ENCODE measurements at places on chromosomes 2 and 18. TPM values are rescaled to one million over a fixed set of nuclear protein-coding genes. Genes with fewer than 3 reads are reported as not detected.

DNA sequence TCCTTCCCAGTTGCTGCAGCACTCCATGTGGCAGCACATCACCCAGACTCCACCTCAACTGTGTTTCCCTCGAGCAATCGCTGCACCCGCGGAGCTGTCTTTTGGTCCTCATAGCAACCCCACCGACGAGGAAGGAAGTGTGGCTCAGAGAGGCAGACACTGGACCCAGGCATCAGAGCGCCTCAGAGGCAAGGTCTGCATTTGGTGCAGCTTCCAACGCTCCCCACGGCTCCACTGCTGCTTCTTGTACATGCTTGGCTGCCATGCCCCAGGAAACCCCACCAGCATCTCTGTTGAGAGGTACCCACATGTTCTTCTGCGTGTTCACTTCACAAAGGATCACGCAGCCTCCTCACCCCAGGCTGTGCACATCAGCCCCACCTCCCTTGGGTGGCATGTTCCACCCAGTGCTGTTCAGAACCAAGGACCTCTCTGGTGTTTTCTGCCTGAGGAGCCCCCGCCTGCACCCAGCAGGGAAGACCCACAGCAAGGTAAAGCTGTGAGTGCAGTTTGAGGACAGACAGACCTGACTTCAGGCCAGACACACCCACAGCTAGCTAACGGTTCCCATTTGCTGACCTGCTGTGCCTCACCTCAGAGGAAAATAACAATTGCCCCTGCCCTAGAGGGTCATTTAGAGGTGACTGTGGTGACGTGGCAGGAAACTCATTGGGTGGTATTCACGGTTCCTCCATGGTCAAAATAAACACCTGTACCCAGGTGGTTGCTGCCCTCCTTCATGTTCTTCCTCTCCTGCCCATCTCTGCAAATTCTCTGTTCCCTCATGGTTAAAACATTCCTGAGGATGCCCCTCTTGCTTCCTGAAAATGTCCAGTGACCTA, 326.3 kb upstream of the MYT1L start:
- no peak for DNase-seq

DNA sequence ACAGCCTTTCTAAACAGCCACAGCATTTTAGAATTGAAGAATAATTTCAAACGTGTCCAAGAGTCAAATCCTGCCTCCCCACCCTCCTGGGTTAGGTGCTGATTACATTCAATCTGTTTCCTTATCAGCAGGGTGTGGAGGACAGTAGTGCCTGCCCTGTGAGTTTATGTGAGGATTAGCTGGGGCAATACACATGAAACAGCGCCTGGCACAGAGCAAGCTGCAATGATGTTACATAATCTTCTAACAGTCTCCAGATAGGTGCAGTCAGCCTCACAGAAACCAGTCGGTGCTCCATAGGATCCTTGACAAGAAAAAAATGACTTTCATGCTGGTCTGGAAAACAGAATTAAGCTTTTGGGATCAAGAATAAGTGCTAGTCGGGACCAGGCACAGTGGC, 91.7 kb upstream of the ITGA6 start:
- DNase-seq: no peak

- no peak for DNase-seq
These were observed 104.3 kb upstream of the PIK3C3 start for GRCh38 chr18:41850781-41851180.

SRD5A2 gene
- total RNA-seq: not detected

IAH1 gene
- total RNA-seq: 42.2 TPM

DNA sequence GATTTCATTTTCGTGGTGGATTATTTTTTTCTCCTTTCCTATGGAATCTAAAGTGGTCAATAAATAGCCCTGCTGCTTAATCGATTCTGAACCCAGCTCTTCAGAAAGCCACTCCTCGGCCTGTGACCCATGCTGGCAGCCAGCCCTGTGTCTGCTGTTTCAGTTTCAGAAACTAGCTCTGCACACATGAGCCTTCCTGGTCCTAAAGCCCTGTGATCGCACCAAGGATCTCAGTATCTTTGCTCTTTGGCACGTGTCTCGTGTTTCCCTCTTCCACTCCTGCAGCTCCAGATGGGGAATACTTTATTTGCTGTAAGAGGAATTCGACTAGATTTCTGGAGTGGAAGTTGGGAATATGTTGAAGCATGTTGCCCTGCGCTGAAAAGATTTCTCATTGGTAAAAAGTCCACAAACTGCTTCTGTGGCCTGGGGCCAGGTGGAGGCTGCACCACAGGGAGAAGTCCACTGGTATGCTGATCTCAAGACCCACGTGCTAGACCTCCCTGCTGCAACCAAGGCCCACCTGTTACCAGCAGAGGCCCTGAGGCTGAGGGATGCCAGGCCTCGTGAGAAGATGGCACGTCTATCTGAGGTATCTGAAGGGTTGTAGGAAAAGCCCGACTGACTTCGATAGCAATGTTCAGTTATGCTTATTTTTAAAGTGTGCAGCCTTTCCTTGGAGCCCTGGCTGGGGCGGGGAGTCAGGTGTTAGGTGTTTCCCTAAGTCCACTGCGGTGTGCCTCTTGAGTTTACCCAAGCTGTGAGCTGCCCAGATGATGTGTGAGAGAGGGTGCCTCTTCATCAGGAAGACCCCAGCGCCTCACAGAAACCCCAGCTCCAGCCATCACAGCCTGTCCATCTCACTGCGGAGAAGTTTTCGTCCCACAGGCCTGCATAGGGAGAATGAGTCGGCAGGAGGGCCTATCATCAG, 33.6 kb upstream of the CELF4 start:
- no peak for DNase-seq

DNA sequence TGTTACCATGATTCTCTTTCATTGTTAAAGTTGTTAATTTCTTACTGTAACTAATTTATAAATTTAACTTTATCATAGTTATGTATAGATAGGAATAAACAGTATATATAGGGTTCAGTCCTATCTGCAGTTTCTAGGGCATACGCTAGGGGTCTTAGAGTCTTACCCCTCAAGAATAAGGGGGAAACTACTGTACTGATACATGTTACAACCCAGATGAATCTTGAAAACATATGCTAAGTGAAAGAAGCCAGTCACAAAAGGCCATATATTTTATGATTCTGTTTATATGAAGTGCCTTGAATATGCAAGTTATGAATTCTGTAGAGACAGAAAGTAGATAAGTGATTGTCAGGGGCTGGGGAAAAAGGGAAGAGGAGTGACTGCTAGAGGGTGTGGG, 52.4 kb downstream of the RTN4 start:
- DNase-seq: no peak

- DNase-seq: no peak
These were observed 72.5 kb upstream of the APCDD1 start for GRCh38 chr18:10381951-10382350.

GRCh38 chr18:58955738-58956137, 91.1 kb downstream of the ZNF532 start:
- DNase-seq: no peak

- DNase-seq: no peak
These were observed 627.0 kb upstream of the SLC39A10 start for GRCh38 chr2:195029804-195030654.

DNA sequence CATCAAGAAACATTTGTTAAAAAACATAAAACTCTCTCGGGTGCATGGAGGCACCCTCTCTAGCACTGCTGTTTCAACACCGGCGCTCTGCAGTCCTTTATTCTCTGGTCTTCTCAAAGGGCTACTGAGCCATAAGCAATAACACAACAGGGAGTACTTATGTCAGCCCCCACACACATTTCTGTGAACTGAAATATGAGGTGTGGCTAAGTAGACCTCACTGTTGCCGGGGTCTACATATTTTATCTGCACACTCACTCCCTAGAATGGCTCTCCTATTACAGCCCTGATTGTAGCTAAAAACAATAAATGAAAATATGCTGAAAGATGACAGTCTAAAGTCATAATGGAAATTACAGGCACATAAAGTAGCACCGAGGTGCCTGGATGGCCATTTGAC, 235.1 kb downstream of the GRB14 start:
- no peak for DNase-seq

Measured in glomerular endothelial cell (primary cell).